ENCODE measurements at places on chromosomes 4 and X.

- no peak for DNase-seq
Measured at GRCh38 chrX:20215565-20215964, 51.1 kb downstream of the RPS6KA3 start.

DNA sequence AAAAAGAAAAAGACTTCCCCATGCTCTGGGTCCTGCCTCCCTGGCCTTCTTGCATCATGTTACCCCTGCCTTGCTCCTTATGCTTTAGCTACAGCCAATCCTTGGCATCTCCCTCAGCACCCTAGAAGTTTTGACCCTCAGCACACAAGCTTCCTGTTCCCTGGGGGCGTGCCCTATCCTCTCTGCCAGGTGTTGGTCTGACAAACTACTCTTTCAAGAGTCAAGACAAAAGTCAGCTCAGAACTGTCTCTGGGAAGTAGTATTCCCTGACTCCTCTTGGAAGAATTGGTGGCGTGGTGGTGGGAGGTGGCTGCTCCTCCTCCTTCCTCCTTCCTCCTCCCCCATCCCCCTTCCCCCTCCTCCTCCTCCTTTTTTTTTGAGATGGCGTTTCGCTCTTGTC, 41.0 kb downstream of the PRPS1 start:
- DNase-seq: no peak

DNA sequence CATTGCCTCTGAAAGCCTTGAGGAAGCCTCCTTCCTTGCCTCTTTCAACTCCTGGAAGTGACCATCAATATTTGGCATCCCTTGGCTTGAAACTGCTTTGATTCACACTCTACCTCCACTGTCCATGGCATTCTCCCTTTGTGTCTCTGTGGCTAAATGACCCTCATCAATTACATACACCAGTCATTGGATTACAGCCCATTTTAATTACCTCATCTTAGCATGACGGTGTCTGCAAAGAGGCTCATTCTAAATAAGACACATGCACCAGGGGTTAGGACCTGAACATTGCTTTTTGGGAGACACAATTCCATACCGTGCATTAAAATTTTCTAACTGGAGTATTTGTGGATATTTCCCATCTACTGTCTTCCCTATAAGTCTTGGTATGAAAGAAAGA, 60.7 kb upstream of the FAM9A start:
- DNase-seq: no peak

GRCh38 chr4:152045449-152045806, 284.6 kb upstream of the GATB start:
- no peak for DNase-seq

GRCh38 chr4:82567444-82567843, 5.7 kb upstream of the TMEM150C start:
- DNase-seq: no peak

- DNase-seq: no peak
Measured at GRCh38 chr4:153513596-153513995, 47.4 kb downstream of the TMEM131L start.

GRCh38 chr4:125961626-125962025, 646.9 kb downstream of the FAT4 start:
- DNase-seq: no peak

DNA sequence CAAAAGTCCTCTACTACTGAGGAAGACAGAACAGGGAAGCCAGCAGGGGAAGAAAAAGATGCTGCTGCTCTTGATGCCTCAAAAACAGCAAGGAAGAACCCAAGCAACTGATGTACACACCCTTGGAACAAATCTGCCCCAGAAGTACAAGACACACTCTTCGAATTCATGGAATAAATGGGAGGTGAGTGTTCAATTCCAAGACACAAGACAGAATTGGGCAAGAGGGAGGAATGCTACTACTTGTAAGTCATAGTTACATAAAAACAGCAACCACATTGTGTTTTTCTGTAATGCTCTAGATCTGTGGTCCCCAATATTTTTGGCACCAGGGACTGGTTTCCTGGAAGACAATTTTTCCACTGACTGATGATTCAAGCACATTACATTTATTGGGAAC, 58.0 kb upstream of the H2AZ1 start:
- no peak for DNase-seq

- DNase-seq: no peak
Measured at GRCh38 chrX:39674490-39675161, 423.1 kb downstream of the BCOR start.

GRCh38 chr4:108620933-108621905, 843 bp downstream of the RPL34 start:
- no peak for DNase-seq

GRCh38 chr4:131613824-131614216, 1535.3 kb upstream of the PCDH10 start:
- no peak for DNase-seq
